ENCODE measurements at places on chromosomes 1 and 21. TPM values are rescaled to one million over a fixed set of nuclear protein-coding genes. Genes with fewer than 3 reads are reported as not detected.

The LCE2B gene
- total RNA-seq: not detected

The MAP3K21 gene
- under 0.01 TPM for total RNA-seq

- no peak for DNase-seq
Measured at GRCh38 chr1:104953555-104953954, 1203.9 kb downstream of the AMY1C start.

DNA sequence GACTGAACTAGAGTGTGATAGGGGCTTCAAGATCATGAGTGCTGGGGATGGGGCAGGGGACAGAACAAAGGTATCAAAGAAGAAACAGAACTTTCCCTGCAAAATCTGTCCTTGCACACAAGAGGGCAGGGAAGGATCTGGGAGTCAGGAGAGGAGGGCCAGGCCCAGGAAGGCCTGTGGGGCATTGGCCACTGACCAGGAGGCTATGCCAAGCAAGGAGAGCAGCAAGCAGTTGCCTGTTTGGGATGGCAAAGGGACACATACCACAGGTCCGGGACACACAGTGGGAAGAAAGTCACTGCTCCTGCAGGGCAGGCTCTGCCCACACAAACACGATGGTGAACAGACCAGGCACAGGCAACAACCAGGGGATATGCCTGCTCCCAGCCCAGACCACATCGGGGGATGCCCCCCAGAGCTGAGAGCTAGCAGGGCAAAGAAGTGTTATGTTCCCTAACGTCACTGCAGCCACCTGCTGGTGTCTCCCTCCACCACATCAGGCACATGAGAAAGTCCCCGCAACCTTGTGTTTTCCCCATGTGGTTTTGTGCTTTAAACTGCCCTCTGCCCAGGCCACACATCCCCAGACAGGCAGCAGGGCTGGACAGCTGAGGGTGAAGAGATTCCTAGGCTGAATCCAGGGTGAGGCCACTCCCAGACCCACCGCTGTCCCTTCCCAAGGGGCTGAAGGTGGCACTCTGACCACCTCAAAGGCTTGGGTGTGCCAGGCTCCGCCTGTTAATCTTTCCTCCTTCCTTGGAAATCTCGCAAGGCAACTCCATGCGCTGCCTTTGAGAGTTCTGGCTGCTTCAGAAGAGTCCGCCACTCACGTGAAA lies 53.6 kb downstream of the KIF21B start:
- DNase-seq: no peak

- no peak for DNase-seq
Measured at GRCh38 chr1:156079762-156080161, 2.5 kb downstream of the MEX3A start.

- peak; percentile 34 for DNase-seq
Measured at GRCh38 chr1:156750711-156751450, 594 bp downstream of the HDGF start.

- no peak for DNase-seq
Measured at GRCh38 chr1:23798662-23799142, 1.9 kb downstream of the GALE start.

- no peak for DNase-seq
Measured at GRCh38 chr1:40784771-40785151, 1.2 kb downstream of the KCNQ4 start.

- peak; percentile 60 for DNase-seq
Measured at GRCh38 chr1:12618965-12619791, 1.2 kb upstream of the DHRS3 start.

Data from LHCN-M2 (cell line).